SK-MEL-5 (cell line): ENCODE measurements at places on chromosomes 1 and 21. TPM values are rescaled to one million over a fixed set of nuclear protein-coding genes. Genes with fewer than 3 reads are reported as not detected.

SEMA6C gene
- 0.53 and 1.1 TPM in 2 replicates for total RNA-seq

A3GALT2 gene
- total RNA-seq, result not detected in 2 replicates

SPRR3 gene
- total RNA-seq, result not detected in 2 replicates

ACTL8 gene
- total RNA-seq, result 0.40 and 1.1 TPM in 2 replicates

B3GALT5 gene
- not detected in 2 replicates for total RNA-seq

ACKR1 gene
- total RNA-seq, result not detected in 2 replicates

FALEC gene
- not detected in 2 replicates for total RNA-seq

MATN1 gene
- total RNA-seq, result 0.08 and 0.18 TPM in 2 replicates

AK4 gene
- 22.9 and 23.7 TPM in 2 replicates for total RNA-seq

HEYL gene
- total RNA-seq, result not detected in 2 replicates

S100A7A gene
- not detected in 2 replicates for total RNA-seq

KRTAP12-4 gene
- total RNA-seq, result not detected in 2 replicates

CASZ1 gene
- 0.69 and 0.96 TPM in 2 replicates for total RNA-seq

FCGR3B gene
- not detected in 2 replicates for total RNA-seq

PTAFR gene
- total RNA-seq, result 0.24 and 0.29 TPM in 2 replicates

MROH9 gene
- not detected in 2 replicates for total RNA-seq

TMEM200B gene
- not detected in 2 replicates for total RNA-seq

SERINC2 gene
- total RNA-seq, result 6.6 and 8.1 TPM in 2 replicates

GLIS1 gene
- total RNA-seq, result 0.16 TPM in 1 of 2 replicates, not detected in the other

OLIG1 gene
- 0.96 and 1.5 TPM in 2 replicates for total RNA-seq

FMO4 gene
- total RNA-seq, result 4.1 and 5.9 TPM in 2 replicates

TPTE gene
- total RNA-seq, result 0.26 and 1.5 TPM in 2 replicates

RXFP4 gene
- total RNA-seq, result not detected in 2 replicates

TAF5L gene
- 21.5 TPM in 2 replicates for total RNA-seq

SKI gene
- 3.9 and 4.4 TPM in 2 replicates for total RNA-seq

ECM1 gene
- 192 TPM in 2 replicates for total RNA-seq

LINGO4 gene
- not detected in 2 replicates for total RNA-seq

PDC gene
- not detected in 2 replicates for total RNA-seq

SPRR4 gene
- not detected in 2 replicates for total RNA-seq

SPTA1 gene
- 0.03 TPM in 1 of 2 replicates, not detected in the other for total RNA-seq

C4BPB gene
- not detected in 2 replicates for total RNA-seq

CYYR1 gene
- 0.05 TPM in 1 of 2 replicates, not detected in the other for total RNA-seq

CD247 gene
- total RNA-seq, result 0.77 TPM in 1 of 2 replicates, not detected in the other

FCRLB gene
- total RNA-seq, result 6.0 and 7.3 TPM in 2 replicates

S100A7 gene
- not detected in 2 replicates for total RNA-seq

CFHR5 gene
- not detected in 2 replicates for total RNA-seq

CD53 gene
- total RNA-seq, result not detected in 2 replicates

GIPC2 gene
- not detected in 2 replicates for total RNA-seq

LAMB3 gene
- total RNA-seq, result 0.88 and 2.0 TPM in 2 replicates

LCE6A gene
- not detected in 2 replicates for total RNA-seq

TMEM240 gene
- total RNA-seq, result 0.29 TPM in 1 of 2 replicates, not detected in the other

CRYAA gene
- total RNA-seq, result not detected in 2 replicates

IL10 gene
- not detected in 2 replicates for total RNA-seq

GPR52 gene
- total RNA-seq, result 0.19 TPM in 1 of 2 replicates, not detected in the other

C1orf141 gene
- total RNA-seq, result not detected in 2 replicates

WDR77 gene
- 54.1 and 57.1 TPM in 2 replicates for total RNA-seq

ZSWIM5 gene
- 2.2 and 2.6 TPM in 2 replicates for total RNA-seq

E2F2 gene
- 3.8 and 4.1 TPM in 2 replicates for total RNA-seq

HCN3 gene
- 2.9 and 3.3 TPM in 2 replicates for total RNA-seq

F13B gene
- total RNA-seq, result not detected in 2 replicates

PRKAB2 gene
- 18.0 and 21.3 TPM in 2 replicates for total RNA-seq

FMO2 gene
- not detected in 2 replicates for total RNA-seq

FMN2 gene
- 35.4 and 39.8 TPM in 2 replicates for total RNA-seq

IFNLR1 gene
- total RNA-seq, result not detected in 2 replicates

NIT1 gene
- 23.5 and 27.2 TPM in 2 replicates for total RNA-seq

CD1C gene
- not detected in 2 replicates for total RNA-seq

ST7L gene
- total RNA-seq, result 23.8 and 28.2 TPM in 2 replicates

ERICH3 gene
- total RNA-seq, result not detected in 2 replicates

HSD3B1 gene
- not detected in 2 replicates for total RNA-seq
